ENCODE measurements at places on chromosomes 1 and 21.

DNA sequence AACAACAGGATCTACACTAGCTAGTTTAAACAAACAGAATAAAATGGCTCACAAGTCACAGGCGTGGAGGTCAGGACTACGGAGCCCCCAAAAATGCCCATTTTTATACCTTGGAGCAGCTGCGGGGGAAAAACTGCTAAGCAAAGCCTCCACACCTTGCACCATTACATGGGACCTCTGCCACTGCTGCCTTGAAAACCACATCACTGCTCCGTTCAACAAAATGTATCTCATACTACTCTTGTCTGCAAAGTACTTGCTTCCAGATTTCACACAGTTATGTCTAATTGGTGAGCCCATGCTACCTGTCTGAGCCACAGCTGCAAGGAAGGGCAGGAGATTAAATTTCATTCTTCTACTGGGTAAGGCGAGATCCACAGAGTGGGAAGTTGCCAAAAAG, 24.4 kb downstream of the MRPL39 start:
- no peak for DNase-seq

- peak; percentile 87 for DNase-seq
Measured at GRCh38 chr1:201530741-201531531, 8.0 kb upstream of the NAV1 start.

- DNase-seq, result no peak
Measured at GRCh38 chr1:195434566-195435203, 1173.6 kb downstream of the KCNT2 start.

- no peak for DNase-seq
Measured at GRCh38 chr1:34002810-34003209, 138.9 kb downstream of the HMGB4 start.

DNA sequence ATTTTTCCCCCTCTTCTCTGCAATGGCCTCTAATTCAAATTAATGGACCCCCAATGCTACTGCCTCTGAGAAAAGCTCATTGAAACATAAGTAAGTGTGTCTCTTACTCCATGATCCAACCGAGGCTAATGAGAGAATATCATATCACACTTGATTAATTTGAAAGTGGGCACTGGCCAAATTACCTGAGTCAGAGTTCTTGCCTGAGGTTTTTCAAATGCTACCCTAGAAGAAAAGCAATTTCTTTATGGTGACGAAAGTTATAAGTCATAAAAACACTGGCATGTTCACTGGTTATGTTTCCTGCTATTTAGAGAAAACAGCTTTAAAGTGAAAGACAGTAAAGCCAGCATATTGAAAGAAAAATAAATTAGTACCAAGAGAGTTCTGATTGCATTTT, 368.8 kb upstream of the TMPRSS15 start:
- no peak for DNase-seq

GRCh38 chr21:30994932-30995331, 43.3 kb downstream of the KRTAP19-8 start:
- DNase-seq, result no peak

DNA sequence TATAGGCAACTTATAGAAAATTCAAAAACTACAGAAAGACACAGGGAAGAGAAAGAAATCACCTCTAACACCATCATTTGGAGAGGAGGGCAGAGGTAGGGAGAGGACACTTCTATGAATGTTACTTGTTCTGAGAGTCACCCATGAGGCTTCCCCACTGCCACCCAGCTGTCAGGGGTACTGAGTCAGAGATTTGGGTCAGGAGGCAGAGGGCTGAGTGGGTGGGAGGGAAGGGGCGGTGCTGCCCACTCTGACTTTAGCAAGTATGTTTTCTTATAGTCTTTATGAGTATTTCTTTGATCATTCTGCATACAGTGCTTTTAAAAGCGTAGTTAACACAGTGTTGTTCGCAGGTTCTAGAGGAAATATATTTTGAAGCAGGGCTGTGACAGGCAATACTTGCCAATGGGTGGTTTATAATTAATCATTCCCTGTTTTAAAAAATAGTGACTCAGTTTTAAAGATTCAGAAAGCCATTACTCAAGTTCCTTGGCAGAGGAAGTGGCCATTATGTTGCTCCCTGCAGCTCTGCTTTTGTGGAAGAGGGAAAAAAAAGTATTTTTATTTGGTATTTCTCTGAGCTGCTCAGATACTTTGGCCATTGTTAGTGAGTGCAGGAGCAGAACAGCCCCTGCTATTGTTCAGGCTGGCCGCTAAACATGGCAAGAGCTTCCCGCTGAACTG, 18.3 kb downstream of the IL6R start:
- no peak for DNase-seq

DNA sequence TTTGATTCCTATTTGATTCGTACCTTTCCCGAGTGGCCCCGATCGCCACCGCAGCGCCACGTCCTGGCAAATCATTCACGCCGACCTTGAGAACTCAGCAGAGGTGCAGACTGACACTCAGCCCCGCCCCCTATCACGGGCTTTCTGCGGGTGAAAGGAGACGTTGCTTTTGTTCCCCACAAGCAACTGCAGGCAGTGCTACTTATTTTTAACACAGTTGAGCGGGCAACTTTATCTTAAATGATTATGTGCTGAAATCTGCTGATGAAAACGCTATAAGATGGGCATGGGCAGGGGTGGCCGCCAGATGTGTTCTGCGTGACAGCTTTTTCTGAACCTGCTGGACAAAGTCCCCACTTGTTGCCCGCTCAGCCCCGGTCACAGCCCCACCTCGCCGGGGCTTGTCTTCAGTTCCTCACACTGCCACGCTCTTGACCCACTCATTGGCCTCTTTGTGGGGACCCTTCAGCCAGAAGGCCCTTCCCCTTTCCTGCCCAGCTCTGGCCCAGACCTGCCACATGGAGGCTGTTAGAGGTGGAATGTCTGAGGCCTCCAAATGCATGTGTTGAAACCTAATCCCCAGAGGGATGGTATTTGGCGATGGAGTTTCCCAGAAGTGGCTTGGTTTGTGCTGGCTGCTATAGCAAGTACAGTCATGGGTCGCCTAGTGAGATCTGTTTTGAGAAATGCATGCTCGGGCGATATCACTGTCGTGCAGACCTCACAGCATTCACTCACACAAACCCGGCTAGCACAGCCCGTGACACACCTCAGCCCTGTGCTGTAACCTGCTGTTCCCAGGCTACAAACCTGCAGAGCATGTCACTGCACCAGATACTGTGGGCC, 15.7 kb upstream of the PDXK start:
- DNase-seq, result no peak

GRCh38 chr1:31099293-31100032, 33.9 kb upstream of the PUM1 start:
- peak; percentile 55 for DNase-seq

GRCh38 chr1:232726048-232726779, 79.0 kb upstream of the MAP10 start:
- DNase-seq, result no peak

DNA sequence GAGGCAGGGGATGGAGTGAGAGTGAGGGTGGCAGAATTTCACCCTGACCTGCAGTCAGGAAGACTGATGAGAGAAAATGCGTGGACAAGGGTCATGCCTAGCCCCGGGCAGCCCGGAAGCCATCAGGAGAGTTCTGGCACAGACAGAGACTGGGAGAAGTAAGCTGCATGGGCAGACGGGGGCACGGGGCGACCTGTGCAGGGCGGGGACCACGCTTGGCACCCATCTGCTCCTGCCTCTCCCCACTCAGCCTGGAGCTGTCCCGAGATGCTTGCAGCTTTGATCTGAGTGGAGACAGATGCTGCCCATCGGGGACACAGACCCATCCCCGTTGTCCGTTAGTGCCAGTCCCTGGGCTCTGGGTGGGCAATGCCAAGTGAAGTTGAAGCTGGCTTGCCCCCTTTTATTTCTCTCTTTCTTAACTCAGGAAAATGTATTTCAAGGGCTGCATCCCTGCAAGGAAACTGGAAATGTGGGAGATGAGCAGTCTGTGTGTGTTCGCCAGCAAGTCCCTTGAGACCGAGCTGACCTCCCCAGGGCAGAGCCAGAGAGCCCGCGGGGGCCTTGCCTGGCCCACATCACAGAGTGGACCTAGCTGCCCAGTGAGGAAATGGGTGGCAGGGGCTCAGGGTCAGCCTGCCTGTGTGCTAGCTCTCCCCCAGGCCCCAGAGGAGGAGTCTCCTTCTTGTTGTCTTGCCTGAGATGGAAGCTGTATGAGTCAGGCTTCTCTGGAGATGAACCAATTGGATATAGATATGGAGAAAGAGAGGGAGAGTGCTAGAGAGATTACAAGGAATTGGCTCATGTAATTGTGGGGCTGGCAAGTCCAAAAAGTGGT, 121.3 kb upstream of the C1orf174 start:
- no peak for DNase-seq

DNA sequence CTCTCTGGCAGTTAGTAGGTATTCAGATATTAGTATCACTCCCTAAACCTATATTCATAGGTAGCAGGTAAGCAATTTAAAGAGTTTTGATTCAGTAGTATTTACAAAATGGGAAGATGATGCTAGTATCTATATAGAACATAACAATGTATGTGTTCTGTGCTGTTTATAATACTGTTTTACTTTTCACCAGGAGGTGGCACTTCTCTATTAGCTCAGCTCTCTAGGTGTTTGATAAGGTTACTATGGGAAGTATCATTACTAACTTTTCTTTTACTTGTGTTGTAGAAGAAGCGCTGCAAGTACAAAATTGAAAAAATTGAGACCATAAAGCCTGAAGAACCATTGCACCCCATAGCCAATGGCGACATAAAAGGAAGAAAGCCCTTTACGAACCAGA, 49.4 kb upstream of the FASLG start:
- DNase-seq, result no peak

DNA sequence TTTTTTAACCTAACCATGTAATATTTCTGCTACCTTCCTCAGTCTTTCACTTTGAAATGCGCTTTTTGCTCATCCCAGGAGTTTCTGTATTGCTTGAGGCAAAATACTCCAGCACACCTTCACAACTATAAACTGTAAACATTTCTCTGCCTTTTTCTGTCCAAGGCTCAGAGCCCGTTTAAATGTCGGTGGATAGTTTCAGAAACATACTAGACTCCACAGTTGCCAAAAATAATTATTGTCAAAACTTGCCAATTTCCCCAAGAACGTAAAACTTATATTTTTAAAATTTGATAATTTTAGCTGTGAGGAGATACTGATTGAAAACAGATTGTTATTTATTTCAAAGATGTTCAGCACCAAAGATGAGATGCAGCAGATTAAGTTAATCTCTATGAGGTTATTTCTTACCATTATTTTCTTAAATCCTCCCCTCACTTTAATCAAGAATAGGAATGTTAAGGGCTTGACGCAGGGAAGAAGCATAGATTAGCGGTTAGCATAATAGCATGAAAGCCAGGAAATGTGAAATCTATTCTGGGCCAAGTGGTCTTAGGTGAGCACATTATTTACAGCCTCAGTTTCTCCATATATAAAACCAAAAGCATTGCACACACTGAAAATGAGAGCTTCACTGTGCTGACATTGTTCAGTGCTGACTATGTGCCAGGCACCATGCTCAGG, 91.5 kb upstream of the ESRRG start:
- no peak for DNase-seq

DNA sequence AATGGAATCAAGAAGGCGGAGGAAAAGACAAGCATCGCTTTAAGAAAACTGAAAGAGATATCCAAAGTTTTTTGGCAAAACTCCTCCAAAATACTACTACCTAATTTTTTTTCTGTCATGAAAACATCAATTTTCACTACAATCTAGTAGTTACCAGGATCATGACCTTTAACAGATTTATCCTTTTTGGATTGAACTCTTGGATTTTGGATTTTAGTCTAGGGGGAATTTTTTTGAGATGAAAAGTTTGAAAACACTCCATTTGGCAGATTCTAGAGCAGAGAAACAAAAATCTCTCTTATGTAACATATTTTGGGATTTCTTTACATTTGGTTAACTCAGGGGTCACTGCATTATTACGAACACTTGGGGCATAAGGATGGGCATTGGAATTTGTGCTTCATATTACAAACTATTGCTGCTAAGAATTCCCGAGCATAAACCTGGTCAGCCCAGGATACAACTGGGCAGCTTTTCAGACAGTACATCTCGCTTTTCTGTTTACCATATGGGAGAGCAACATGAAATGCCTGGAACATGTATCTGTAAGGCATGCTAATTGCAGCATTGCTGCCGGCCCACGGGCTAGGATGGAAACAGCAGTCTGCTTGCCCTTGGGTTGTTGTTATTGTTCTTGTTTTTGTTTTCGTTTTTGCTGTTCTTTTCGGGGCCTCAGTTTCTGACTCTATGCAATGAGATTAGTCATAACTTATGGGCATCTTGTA, 264.3 kb downstream of the RHOU start:
- DNase-seq, result no peak

DNA sequence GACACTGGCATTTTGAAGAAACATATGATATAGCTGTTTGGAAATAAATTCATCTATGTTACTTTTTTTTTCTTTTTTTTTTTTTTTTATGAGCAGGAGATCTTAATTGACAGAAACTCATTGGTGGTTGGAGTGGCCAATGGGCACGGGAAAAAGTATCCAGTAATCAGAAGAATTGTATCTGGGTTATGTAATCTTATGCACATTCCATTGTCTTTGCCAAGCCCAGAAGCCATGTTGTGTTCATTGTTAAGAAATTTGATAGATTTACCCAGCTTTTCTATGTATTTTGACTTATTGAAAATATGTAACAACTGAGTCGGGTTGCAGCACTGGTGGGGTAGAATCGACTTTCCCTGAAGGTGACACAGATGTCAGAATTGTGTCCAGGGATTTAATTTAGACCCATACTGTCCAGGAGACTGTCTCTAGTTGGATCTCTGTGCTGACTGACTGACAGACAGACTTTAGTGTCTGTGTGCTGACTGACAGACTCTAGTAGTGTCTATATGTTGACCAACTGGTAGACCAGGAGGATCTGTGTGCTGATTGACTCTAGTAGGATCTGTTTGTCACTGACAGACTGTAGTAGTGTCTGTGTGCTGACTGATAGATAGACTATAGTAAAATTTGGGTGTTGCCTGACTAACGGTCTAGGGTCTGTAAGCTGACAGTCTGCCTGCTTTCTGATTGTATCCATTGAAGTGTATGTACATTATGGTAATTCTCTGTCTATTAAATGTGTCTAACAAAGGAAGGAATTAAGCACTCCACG, 12.3 kb upstream of the C4BPB start:
- DNase-seq, result no peak

DNA sequence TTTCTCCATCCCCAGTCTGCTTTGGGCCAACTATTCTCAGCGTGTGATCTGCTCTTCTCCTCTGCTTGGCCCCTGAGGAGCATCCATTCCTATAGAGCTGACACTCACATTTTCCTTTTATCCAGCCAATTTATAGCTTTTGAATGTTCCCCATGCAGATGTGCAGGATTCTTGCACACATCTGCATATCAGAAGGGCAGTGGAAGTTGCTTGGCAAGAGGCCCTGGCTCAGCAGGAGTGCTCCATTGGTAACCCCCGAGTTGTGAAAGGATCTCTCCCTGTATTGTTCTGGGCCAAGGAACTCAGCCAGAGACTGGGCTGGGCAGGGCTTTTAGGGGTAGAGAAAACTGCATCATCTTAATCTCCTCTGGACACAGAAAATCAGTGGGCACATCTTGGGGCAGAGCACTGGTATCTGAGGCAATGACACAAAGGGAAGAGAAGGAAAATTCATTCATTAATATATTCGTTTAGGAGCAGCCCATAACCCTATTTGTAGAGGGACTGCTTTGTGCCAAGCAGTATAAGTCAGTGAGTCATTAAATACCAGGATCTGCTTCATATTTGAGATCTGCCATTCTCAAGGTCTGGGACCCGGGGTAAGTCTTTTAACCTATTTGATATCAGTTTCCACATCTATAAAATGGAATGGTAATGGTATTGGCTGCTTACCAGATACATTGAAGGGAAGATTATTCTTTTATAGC, 31.0 kb upstream of the BEND5 start:
- no peak for DNase-seq

Measured in Calu3 (cell line).